GM19239 (cell line): ENCODE measurements at places on chromosomes 6 and 20.
A peak's percentile ranks its signal among the peaks of the same experiment; 100 is the strongest.

GRCh38 chr6:126447367-126447766 is 107.5 kb downstream of the CENPW start:
- DNase-seq = no peak

- DNase-seq = no peak
These were observed 3.8 kb upstream of the MLN start for GRCh38 chr6:33807606-33808005.

GRCh38 chr6:123888771-123889513 is 85.3 kb downstream of the NKAIN2 start:
- DNase-seq = no peak

DNA sequence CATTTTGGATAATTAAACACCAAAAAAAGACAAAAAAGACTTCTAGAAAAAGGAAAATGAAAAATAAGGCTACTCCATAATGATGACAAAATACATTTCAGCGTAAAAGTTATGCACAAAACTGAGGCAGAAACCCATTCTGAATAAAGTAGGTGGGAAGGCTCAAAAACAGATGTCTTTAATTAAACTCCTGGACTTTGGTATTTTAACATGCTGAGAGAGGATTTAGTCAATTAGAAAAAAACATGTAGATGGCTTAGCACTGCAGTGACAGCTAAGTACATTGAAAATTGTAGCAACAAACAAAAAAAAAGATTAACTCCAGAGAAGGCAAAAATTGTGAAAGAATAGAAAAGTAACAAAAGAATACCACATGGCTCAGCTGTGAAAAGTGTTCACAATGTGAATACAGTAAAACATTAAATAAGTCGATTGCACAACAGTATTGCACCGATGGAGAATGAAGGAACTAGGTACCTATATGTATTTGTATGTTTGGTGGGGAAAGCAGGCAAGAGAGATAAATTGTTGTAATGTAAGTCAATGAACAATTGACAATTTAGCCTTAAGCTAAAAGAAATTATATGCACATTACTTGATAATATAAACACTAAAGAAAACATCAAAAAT is 59.5 kb downstream of the TBC1D32 start:
- DNase-seq = no peak

DNA sequence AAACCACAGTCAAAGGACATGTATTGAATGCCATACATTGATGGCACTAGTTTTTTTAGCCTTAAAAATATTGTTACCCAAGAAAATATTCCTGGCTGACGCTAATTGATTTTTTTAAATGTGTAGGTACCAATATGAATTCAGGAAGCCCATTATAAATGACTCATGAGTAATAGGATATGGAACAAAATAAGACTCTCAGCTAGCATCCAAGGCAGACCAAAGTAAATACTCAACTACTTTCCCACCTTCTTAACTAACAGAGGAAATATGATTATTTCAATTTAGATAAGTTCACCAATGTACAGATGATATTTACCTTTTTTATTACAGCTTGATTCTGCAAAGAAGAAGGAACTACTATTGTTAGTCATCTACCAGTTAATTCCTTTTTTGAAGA is 43.2 kb upstream of the TXNDC5 start:
- DNase-seq = no peak

- DNase-seq = no peak
These were observed 59.8 kb downstream of the SMLR1 start for GRCh38 chr6:130886966-130887365.

DNA sequence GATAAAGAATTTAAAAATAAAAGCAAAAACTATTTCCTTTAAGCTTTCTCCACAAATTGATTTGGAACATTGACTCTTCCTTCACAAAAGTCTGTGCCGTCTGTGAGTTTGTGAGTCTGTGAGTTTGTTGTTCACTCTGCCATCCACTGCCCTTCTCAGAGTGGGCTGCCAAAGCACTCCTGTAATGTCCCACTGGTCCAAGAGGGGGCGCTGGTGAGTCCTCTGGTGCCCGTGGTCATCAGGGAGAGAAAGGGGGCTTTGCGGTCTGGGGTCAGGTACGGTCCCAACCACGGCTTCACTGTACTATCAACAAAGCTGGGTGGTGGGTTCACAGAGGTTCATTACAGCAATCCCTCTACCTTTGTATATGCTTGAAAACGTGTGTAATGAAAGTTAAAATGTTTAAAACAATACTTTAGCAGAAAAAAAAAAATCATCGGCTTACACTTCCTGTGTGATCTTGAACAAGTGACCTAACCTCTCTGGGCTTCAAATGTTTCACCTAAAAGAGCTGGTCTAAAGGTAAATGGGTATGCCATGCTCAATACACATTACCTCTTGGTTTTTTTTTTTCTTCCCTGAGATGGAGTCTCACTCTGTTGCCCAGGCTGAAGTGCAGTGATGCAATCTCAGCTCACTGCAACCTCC is 5.6 kb upstream of the ANKRD60 start:
- no peak for DNase-seq

- no peak for DNase-seq
These were observed 110.8 kb downstream of the EDN3 start for GRCh38 chr20:59411170-59411569.

- no peak for DNase-seq
These were observed 969.7 kb downstream of the KIF16B start for GRCh38 chr20:15603506-15603905.

- no peak for DNase-seq
These were observed 320.1 kb downstream of the BTBD3 start for GRCh38 chr20:12237772-12238171.

GRCh38 chr6:30741789-30742315 is 635 bp downstream of the FLOT1 start:
- DNase-seq = no peak

GRCh38 chr6:11938285-11938890 is 73.7 kb upstream of the HIVEP1 start:
- no peak for DNase-seq

- no peak for DNase-seq
These were observed 34.2 kb upstream of the KCNK5 start for GRCh38 chr6:39263303-39264037.

GRCh38 chr20:48928832-48929725 is 7.6 kb downstream of the ARFGEF2 start:
- no peak for DNase-seq

DNA sequence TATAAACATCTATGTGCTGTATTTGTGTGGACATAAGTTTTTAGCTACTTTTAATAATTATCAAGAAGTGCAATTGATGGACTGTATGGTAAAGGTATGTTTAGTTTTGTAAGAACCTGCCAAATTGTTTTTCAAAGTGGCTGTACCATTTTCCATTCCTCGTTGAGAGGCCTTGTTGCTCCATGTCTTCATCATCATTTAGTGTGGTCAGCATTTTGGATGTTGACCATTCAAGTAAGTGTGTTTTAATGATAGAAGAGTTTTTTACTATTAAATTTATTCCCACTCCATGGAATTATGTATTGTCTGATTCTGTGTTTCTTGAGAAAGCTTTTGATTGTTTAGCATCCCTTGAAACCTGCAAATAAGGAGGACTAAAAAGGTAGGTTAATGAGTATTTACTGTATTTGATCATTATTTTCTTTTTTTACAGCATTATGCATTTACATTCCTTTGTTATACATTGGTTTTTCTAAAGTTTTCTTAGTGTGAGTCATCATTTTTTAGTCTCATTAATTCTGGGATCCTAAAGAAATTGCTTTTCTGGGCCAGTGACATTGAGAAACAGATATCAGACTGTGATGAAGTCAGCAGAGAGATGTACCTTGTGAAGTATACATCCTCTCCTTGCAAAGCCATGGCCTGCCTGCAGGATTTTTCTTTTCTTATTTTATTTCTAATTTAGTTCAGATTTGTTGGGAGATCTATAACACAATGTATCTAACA is 312.8 kb upstream of the PTCHD4 start:
- no peak for DNase-seq

GRCh38 chr6:119319694-119320093 is 29.9 kb downstream of the MAN1A1 start:
- no peak for DNase-seq

GRCh38 chr20:58714923-58715351 is 22.3 kb downstream of the NPEPL1 start:
- DNase-seq = no peak

- DNase-seq = no peak
These were observed 227.5 kb upstream of the RAB32 start for GRCh38 chr6:146316175-146316495.

- DNase-seq = peak; percentile 12
These were observed 55.6 kb downstream of the KIAA0408 start for GRCh38 chr6:127403636-127404035.

DNA sequence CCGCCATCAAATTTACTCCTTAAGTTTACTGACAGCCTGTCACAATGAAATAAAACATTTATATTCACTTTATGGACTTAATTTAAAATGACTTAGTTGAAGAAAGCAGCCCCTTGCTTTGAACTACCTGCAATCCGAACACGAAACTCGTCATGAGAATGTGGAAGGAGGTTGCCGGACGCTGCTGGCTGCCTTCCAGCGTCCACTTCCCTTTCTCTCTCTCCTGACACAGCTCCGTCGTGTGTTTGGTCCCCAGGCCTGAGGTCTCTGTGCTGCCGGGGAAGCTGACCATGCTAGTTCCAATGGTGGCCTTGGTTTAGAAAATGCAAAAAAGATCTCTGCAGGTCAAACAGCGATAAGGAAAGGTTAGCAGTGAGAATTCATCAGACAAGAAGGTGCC is 519.7 kb downstream of the CDH26 start:
- DNase-seq = no peak

DNA sequence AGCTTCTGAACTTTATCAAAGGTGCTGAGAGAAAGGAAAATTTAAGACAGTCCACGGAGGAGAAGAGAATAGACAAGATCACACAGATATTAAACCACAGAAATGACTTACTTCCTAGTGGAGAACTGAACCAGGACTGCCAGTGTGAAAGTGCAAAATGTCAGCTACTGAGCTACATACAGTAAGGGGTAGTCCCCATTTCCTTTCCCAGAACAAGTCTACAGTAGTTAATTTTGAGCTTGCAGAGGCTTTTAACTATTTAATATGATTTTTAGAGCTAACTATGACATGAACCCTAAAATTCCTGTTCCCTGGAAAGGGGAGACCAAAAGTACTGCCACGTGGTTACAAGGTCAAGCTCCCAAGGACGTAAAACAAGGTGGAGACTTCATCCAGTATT is 45.1 kb downstream of the CEP85L start:
- DNase-seq = no peak

DNA sequence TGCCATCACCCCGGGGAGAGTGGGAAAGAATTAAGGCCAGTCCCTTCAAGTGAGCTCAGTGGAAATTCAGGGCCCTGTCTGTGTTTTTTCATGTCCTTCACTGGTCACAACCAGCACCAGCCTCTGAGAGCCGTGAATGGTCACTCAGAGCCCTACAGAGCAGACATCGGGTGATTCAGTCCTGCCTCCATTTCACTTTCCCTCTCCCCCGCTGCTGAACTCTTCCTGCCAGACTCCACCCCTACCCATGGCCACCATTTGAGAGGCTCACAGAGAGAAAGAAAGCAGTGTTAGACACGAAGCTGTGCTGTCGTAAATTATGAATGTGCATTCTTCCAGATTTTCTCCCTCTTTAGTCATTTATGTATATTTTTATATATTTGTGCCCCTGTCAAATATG is 5.4 kb downstream of the R3HDML start:
- DNase-seq = no peak

DNA sequence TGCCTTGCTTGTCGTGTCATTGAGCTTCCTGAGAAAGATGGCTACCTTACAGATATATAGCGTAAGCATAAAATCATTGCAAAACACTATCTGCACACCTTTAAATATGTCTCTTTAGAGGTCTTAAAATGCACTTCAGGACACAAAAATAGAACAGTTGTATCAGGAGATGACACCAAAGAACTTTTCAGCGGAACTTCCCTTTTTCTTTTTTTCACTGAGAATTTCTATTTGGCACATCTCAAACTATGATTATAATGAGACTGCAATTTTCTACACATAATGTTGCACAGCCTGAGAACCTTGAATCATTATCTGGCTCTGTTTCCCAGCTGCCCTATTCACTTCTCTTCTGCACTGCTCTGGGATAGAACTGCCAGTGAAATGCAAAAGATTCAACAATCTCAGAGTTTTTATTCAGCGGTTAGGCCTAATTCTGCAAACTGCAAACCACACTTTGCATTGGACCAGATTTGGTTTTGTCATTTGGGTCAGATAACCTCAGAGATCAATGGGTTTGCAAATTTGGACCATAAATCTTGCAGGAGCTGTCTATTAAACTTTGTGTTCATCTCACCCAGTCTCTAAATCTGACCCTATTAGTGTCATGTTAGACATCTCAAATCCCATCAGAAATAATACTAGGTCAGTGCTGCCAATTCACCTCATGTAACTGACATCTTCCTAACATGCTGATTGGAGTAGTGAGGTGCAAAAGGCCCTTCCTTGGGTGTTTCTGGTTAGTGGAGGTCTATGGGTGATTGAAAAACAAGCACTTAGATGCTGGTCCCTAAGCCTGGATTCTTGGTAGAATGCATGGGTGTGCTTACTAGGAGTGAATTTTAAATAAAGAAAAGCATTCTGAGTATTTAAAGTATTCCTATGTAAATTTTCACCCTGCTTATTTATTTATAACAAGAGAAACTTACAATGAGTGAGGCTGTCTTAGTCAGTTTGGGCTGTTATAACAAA is 382.7 kb downstream of the UTRN start:
- DNase-seq = no peak

DNA sequence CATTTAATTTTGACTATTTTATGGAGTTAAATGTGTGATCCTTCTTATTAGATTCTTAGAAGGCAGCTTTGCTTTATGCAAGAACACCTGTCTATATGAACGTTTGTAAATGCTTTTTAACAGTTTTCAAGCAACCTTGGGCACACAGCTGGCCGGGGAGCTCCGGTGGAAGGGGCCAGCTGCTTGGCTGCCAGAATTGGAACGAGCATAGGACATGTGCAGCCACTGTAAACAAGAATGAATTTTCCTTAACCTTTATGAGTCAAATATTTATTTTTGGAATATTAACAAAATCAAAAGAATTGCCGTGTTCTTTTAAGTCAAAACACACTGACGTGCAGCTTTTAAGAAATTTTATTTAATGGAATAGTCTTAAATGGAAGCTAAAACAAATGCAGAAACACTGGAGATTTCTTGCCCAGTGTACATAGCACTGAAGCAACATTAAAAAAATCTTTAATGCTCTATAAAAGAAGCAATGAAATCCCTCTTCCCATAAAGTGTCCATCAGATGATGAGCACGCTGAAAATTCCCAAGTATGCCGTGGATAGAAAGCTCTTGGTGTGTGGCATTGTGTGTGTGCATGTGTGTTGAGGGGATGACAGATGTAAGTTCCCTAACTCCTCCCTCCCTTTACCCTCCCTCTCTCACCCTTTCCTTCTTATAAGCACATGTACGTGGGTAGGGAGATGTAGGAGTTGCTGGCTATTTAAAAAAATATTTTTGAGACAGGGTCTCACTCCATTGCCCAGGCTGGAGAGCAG is 208.9 kb upstream of the EXOC2 start:
- no peak for DNase-seq

GRCh38 chr6:63447134-63447533 is 125.1 kb upstream of the LOC128125822 start:
- no peak for DNase-seq
